ENCODE measurements at places on chromosomes 1 and 21.

DNA sequence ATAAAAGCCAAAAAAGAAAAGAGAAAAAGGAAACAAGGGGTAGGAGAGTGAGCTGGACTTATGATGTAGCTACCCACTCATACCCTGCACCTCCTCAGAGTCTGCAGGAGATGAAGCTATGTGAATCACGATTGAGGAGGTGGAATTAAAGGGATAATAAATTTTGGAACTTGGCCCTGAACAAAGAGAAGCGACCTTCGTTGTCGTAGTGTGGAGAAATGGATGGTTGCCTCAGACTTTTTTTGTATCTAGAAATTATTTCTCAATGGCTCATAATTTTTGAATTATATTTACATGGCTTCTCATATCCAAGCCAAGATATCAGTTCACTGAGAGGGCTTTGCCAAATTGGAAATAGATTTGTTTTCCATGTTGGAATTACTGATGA lies 37.8 kb upstream of the SIPA1L2 start:
- DNase-seq: no peak

DNA sequence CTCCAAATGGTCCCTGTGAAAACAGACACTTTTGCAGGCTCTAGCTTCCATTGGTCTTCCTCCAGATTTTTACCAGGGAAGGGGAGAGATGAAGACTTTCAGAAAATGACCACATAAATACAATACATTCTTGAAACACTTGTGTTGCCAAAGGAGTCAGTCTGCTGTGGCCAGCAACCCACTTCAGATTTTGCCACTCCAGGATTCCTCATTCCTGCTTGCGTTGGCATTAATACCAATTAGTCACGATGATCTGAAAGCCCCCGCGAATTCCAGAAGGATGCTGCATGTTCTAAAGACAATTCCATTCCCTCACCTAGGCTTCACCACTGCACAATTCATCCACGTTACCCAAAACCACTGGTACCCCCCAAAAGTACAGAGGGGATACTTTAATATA lies 7.9 kb upstream of the BACE2 start:
- no peak for DNase-seq

DNA sequence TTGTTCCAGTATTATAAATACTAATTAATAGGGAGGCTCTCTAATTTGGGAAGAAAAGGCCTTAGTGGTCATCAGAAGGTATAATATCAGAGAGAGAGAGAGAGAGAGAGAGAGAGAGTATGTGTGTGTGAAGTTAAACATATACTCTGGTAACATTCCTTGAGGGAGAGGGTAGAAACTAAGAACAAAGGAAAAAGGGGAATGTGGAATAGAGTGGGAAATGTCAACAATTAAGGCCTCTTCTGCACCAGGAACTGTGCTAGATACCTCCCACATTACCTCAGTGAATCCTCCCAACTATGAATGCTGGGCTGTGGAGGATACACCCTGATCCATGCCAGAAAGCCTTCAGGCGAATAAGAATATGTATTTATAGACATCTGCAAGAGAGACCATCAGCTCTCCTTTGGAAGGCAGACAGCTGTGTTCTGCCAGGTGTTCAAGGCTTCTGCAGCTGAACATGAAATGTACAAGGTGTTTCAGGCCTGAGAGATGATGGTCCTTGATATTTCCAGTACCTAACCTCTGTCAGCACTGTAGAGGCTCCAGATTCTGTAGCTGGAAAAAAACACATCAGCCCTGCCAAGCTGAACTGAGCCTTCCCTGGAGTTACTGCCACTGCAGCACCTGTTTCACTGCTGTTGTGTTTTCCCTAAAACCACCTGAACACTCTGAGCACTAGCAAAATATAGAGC lies 29.1 kb downstream of the TBX15 start:
- no peak for DNase-seq

GRCh38 chr1:2251786-2252185 lies 23.7 kb downstream of the SKI start:
- DNase-seq: no peak

GRCh38 chr1:201758499-201759050 lies 70.4 kb upstream of the IPO9 start:
- DNase-seq: no peak

Measured in HFF-Myc (cell line).